ENCODE measurements at places on chromosomes 5 and 9.

DNA sequence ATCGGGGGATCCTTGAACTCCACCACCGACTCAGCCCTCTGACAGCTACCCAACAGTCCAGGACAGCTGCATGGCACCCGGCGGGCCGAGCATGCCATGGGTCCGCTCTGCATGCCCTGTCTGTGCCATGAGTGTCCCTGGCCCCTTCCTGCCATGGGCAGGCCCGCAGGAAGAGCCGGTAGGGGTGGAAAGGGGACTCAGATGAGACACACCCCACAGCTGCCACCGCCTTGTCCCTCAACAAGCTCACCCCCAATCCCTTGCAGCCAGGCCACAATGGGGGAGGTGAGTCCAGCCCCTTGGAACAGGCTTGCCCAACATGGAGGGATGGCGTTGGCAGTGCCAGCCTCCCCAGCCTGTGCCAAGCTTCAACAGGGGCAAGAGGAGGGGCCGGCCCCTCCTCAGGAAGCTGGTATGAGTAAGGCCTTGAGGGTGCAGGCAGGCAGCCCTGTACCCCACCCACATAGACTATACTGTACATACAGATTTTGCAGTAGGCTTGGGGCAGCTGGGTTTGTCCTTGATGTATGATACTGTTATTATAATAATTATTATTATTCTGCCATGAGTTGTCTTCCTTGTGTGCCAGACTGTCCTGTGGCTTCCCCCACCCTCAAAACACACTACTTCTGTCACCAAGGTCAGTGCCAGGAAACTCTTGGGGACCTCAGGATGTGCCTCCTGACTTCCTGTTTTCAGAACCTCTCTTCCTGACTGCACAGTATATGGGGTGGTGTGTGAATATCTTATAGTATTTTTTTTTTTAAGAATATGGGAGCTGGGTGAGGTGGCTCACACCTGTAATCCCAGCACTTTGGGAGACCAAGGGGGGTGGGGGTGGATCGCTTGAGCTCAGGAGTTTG lies 12.0 kb upstream of the SLC34A1 start:
- DNase-seq: no peak

GRCh38 chr5:58462154-58462553 lies 2.3 kb upstream of the PLK2 start:
- no peak for DNase-seq

- no peak for DNase-seq
These were observed 3.2 kb downstream of the SLC26A2 start for GRCh38 chr5:149963729-149964128.

- DNase-seq: no peak
These were observed 246.8 kb upstream of the PRDM9 start for GRCh38 chr5:23260621-23261020.

GRCh38 chr5:83475391-83475863 lies 3.9 kb downstream of the VCAN start:
- DNase-seq: no peak

DNA sequence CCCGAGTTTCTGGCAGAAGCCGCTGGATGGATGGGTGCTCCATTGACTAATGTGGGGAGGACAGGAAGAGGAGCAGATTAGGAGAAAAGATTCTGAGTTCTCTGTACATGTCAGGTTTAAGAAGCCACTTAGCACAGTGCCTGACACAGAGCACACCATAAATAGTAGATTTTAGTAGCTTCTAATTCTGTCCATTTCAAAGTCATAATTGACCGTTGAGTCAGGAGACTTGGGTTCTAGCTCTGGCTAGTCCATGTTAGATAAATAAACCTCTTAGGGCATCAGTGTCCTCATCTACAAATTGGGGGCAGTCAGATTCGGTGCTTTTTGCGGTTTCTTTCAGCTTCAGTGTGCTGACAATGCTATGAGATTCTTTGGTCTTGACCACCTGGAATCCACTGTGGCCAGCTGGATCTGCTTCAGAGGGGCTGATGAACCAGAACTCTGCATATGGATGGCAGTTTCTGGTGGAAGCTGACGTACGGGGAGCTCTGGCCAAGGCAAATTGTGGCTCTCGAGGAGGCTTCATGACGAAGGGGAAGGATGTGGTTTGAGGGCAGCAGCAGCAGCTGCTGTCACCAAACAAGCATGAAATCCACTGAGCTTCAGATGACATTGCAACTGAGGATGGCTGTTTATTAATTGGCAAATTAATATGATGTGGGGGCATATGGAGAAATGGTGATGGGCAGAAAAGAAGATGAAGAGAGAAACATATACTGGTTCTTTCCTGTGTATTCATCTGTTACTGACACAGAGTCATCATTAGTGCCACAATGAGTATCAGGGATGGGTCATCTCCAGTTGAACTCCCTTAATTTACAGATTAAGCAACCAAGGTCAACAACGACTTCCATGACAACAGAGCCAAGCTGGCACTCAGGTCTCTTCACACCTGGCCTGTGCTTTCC lies 134.4 kb downstream of the AOPEP start:
- DNase-seq: peak; percentile 55

DNA sequence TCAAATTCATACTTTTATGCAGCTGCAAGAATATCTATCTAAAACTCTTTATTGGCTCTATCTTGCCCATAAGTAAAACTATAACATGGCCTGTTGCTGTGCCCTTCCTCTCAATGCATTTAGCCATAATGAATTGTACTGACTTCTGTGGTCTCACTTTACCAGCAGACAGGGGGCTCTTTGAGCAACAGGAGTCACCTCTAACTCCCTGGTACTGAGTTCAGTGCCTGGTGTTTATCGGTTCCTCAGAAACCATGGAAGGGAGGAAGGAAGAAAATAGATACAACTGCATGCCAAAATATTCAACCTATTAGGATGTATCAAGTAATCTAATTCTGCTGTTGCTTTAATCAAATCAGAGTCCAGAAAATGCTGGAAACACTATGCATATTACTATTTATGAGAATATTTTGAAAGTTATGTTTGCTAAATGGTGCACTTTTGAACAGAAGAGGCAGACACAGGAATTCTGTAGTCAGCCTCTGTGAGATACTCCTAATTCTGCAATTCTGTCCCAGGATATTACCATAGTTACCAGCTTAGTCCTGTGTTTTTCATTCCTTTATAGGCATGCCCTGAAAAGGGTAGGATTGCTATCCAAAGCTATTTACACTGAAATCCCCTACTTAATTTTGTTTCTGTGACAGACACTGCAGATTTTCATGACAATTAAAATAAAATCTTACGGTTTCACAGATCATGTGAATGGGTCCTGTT lies 89.8 kb downstream of the CD180 start:
- DNase-seq: no peak

- DNase-seq: no peak
These were observed 16.1 kb downstream of the AP3S1 start for GRCh38 chr5:115857626-115858349.

GRCh38 chr5:173645437-173645807 lies 29.0 kb upstream of the BOD1 start:
- no peak for DNase-seq

DNA sequence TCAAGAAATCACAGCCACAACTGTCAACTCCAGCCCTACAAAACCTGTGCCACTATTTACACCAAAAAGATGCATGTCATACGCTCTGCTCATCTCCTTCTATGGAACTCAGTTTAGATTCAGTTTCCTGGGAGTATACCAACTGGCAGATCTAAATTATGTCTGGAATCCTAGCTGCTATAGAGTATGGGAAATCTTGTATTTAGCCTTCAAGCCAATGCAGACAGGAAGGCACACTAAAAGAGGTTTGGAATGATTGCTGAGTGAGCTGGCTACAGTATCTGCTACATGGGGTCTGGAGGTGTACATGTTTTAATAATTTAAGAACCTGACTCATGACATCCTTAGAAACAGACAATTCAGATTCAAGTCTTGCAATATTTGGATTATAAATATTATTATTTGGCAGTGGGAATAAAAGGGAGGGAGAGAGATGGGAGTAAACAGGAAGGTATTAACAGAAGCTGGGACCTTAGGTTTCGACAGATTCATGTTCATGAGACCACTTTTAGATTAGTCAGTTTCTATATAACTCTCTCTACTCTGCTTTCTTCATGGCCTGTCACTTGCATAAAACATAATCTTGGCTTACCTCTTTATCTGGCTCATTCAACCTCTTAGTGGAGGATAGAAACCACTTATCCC lies 178.8 kb upstream of the HAPLN1 start:
- no peak for DNase-seq

- DNase-seq: no peak
These were observed 239.5 kb upstream of the SLC24A2 start for GRCh38 chr9:20028192-20028848.

- no peak for DNase-seq
These were observed 6.4 kb downstream of the B4GALT7 start for GRCh38 chr5:177606071-177607051.

GRCh38 chr9:134682651-134683364 lies 41.2 kb downstream of the COL5A1 start:
- DNase-seq: no peak

GRCh38 chr5:2909035-2909434 lies 157.6 kb upstream of the IRX2 start:
- no peak for DNase-seq

DNA sequence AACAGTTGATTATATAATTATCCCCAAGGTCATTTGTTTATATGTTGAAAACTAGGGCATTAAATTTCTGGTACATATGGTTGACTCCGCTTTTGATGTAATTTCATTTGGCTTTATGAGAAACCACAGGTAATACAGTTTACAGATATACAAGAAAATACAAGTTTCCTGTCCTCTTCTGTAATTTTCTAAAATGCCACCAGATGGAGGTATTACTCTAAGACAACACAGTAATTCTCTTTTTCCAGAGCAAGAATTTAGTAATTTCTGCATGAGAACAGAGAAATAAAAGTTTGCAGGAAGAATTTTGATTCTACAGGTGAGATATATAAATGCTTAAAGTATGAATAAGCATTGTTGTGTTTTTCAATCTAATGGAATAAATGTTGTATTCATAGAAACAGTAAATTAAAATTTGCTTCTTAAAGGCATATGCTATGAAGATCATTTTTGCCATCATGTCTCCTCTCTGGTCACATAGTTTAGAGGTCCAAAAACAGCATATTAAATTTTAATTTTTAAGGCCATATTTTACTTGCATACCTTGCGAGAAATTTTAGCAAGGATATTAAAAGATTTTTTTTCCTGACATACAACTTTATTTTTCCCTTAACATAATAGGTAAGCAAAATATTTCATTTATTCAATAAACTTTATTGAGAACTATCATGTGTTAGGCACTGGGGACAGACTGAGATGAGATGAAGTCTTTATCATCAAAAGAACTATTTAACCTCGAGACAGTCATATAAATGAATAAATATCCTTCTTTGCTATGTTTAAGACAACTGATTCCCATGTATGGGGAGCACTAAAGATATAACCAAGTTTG lies 22.7 kb downstream of the CHD1 start:
- DNase-seq: no peak

DNA sequence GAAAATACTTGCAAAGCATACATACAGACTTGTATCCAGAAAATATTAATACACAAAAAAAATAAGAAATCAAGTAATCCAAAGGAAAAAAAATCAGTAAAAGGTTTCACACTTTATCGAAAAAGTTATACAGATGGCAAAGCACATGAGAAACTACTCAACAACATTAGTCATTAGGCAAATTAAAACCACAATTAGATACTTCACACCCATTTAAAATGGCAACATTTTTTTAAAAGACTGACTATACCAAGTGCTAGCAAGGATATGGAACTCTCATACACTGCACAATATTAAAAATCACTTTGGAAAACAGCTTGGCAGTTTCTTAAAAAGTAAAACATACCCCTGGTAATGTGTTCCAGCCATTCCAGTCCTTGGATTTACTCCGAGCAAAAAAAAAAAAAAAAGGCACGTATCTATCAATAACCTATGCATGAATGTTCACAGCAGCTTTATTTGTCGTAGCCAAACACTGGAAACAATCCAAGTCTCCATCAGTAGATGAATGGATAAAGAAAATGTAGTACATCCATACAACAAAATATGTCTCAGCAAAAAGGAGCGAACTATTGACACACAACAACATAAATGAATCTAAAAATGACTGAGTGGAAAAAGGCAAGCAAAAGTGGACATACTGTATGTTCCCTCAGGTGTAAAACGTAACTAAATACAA lies 66.0 kb downstream of the GNAQ start:
- no peak for DNase-seq

- DNase-seq: no peak
These were observed 148.0 kb downstream of the INSYN2B start for GRCh38 chr5:169832304-169832703.

DNA sequence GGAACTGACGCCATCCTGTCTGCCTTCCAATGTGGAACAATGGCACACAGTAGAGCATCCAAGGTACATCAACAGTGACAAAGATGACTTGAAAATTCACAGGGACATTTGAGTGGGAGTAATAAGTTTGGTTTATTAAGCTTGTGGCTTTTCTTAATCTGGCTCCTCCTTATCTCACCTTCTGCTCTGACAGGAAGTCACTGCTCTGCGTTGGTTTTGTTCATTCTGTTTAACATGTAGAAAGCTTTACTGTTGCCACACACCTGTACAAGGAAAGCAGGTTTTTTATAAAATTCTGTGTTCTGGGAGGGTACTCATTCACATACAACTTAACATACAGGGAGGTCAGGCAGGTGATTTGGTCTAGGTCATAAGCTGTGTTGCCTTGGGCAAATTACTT lies 1.6 kb upstream of the GZMK start:
- no peak for DNase-seq

DNA sequence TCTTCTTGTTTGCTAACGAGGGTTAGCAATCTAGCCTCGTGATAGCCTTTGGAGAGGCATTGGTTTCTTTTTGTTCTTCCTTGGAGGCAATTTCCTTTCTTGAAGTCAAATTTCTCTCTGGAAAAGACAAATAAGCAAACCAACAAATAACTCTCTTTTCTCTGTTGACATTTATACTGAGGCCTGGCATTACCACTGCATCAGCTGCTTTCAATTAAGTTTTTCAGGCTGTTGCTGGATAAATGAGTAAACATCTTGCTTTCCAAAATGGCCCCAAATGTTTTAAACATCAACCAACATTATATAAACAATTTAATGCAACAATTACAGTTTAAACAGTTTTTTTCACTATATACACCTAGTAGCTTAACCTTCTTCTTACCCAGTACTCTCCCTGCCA lies 264.4 kb downstream of the HTR1A start:
- DNase-seq: no peak

GRCh38 chr5:160685695-160686094 lies 166.3 kb downstream of the ATP10B start:
- DNase-seq: peak; percentile 29

DNA sequence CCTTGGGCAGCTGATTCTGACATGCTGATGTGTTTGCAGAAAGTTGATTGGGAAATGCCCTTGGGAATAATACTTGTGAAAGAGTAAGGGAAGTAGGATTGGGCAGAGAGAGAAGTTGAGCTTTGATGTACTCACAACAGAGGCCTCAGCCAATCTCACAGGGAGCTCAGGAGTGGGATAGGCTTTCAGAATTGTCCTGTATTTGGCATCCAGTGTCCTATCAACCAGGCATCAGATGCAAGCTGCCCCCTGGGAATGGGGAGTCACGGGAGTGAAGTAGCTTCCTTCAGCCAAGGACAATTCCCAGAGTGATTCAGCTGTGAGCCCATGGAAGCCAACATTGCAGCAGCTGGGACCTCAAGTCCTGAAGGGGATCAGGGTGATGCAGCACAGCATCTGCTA lies 39.6 kb downstream of the DMAC1 start:
- DNase-seq: no peak

GRCh38 chr9:84354035-84354434 lies 13.5 kb upstream of the SLC28A3 start:
- DNase-seq: no peak
